ENCODE measurements at places on chromosomes 1 and 21. TPM values are rescaled to one million over a fixed set of nuclear protein-coding genes. Genes with fewer than 3 reads are reported as not detected.

The THEMIS2 gene
- 3.1 TPM for total RNA-seq

- H3K4me1 ChIP-seq = no peaks in the 10 kb centered on the region
- H3K27me3 ChIP-seq = no peaks in the 10 kb centered on the region
- no peak overlapping the region for H3K4me3 ChIP-seq
- DNase-seq = no peak
- no peaks in the 10 kb centered on the region for H3K36me3 ChIP-seq
Observed at GRCh38 chr1:223203034-223203408, 60.0 kb upstream of the TLR5 start.

The LRRIQ3 gene
- total RNA-seq = 1.1 TPM

The B3GALT5 gene
- total RNA-seq = 0.09 TPM

GRCh38 chr1:111930356-111930755 lies 59.1 kb downstream of the KCND3 start:
- no peak overlapping the region for H3K27ac ChIP-seq
- no peak overlapping the region for H3K4me3 ChIP-seq
- no peak for DNase-seq
- H3K27me3 ChIP-seq = peaks cover 91% of the 10 kb centered on the region

GRCh38 chr1:106043971-106044370 lies 1012.5 kb upstream of the PRMT6 start:
- H3K27me3 ChIP-seq = no peaks in the 10 kb centered on the region
- no peaks in the 10 kb centered on the region for H3K36me3 ChIP-seq

- H3K4me1 ChIP-seq = peaks cover 36% of the 10 kb centered on the region
- peak; percentile 17 for DNase-seq
- H3K4me3 ChIP-seq = no peak overlapping the region
- no peaks in the 10 kb centered on the region for H3K27me3 ChIP-seq
Observed at GRCh38 chr1:24277420-24278169, 41.6 kb upstream of the GRHL3 start.

The TFF1 gene
- 2.2 TPM for total RNA-seq

The CR1L gene
- total RNA-seq = not detected

- H3K4me3 ChIP-seq = no peak overlapping the region
- no peak overlapping the region for H3K27ac ChIP-seq
- H3K4me1 ChIP-seq = no peaks in the 10 kb centered on the region
- no peaks in the 10 kb centered on the region for H3K36me3 ChIP-seq
- DNase-seq = no peak
Observed at GRCh38 chr1:8913457-8913856, 32.2 kb upstream of the CA6 start.

- H3K4me1 ChIP-seq = peaks cover 19% of the 10 kb centered on the region
- H3K4me3 ChIP-seq = no peak overlapping the region
- H3K27me3 ChIP-seq = no peaks in the 10 kb centered on the region
- 0 out of 2 replicates have a peak, but pooled peaks cover 3% of the 10 kb centered on the region for H3K36me3 ChIP-seq
Observed at GRCh38 chr1:112532064-112532463, 23.3 kb downstream of the WNT2B start.

DNA sequence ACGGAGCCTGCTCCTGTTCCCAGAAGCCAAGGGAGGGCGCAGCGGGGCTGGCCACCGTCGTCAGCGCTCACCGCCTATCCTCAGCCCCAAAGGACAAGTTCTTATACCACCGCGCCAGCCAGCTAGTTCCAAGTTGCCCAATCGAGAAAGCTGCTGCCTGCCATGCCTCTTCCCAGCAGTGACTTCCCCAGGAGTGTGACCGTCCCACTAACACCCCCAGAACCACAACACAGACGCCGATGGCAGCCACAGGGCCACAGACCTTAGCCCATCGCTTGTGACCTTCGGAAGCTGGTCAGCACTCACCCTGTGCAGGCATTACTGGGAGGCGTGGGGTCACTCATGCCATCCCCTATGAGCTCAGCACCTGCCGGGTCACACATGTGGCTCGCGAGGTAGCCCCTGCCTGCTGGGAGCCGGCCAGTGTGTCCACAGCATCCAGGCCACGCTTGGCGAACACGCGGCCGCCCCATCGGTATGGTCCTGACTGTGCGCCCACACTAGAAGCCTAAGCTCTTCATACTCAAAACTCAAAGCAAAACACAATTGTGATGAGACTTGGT lies 20.1 kb downstream of the NADK start:
- H3K4me3 ChIP-seq = peak overlapping the region; percentile 28
- H3K27me3 ChIP-seq = no peaks in the 10 kb centered on the region
- peaks cover 57% of the 10 kb centered on the region for H3K4me1 ChIP-seq
- peaks cover 28% of the 10 kb centered on the region for H3K36me3 ChIP-seq
- DNase-seq = no peak

DNA sequence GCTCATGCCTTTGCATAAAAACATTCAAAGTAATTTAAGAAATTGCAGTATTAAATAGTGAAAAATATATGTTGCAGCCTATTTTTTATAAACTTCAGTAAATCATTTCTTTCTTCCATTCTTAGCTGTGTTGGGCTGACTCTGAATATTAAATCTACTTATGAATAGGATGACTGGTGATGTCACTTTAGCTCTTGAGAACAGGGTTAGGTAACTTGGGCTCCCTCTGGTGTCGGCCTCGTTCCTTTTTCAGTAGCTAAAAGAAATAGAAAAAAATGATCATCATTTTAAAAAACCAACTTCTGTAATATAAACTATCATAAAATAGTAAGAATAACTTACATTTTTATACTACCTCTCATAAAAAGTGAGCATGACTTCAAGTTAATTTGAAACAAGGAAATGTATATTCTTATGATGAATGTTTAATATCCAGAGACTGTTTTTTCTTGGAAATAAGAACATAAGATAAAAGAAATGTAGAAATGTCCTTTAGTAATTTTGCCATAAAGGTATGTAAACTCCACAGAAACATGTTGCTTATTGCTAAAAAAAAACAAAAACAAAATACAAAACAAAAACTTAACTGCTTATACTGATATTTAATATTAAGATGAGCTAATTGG lies 26.8 kb upstream of the NCAM2 start:
- no peak overlapping the region for H3K4me3 ChIP-seq
- H3K4me1 ChIP-seq = no peaks in the 10 kb centered on the region
- peak; percentile 12 for DNase-seq
- no peaks in the 10 kb centered on the region for H3K27me3 ChIP-seq
- H3K36me3 ChIP-seq = no peaks in the 10 kb centered on the region

DNA sequence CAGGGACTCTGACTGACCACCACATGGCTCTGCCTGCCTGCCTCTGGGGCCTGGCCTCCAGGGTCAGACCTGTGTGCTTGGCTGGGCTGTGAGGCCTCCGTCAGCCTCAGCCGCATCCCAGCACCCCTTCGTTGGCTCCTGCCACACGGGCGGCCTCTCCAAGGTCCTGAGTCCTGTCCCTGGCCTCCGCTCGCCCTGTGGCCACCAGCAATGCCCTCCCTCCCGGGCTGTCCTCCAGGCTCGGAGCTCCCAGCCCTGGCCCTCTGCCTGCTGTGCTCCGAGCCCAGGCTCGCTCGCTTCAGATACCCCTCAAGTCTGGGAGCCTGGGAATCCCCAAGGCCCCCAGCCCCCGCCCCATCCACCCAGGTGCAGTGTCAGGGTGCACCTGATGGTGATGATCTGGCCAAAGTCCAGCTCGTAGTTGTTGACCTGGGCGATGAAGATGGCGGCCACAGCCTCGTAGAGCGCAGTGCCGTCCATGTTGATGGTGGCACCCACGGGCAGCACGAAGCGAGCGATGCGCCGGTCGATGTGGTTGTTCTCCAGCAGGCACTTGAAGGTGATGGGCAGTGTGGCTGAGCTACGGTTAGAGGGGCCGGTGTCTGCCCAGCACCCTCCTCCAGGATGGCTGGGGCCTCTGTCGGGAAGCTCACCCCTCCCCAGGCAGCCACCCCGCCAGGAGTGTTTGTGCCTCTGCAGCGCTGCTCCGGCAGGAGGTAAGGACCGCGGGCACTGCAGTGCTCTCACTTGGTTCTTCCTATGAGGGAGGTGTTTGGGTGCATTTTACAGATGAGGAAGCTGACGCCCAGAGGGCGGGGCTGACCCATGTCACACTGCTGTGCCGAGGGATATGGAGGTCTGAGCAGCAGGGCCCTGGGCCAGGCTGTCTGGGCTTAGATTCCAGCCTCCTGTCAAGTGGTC lies 28.5 kb downstream of the PODN start:
- no peak overlapping the region for H3K27ac ChIP-seq
- no peak overlapping the region for H3K4me3 ChIP-seq

DNA sequence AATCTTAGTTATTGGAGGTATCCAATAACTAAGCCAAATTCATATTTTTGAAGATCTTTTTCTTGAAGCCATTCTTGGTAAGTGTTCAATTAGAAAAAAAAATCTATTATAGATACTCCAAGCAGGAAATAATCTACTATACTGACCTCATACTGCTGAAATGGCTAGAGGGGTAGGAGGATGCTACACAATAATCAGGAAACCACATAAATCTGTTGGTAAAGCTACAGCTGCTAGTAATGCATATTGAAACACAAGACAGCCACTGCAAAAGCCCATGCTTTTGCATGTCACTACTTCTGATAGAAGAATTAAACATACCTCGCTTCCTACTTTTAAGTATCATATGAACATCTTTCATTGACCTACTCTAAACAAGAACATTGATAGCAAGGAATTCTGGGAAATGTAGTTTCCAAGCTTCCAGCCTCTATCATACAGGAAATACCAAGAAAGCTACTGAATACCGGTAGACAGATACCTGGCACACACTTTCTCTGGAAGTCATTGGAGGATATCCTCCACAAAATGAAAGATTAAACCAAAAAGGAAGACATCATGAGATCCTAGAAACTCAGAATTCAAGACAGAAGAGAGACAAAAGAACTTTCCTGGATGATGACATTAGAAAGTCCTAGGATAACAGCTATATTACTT lies 103.0 kb upstream of the VAV3 start:
- H3K36me3 ChIP-seq = no peaks in the 10 kb centered on the region
- no peaks in the 10 kb centered on the region for H3K27me3 ChIP-seq
- no peak overlapping the region for H3K27ac ChIP-seq
- no peak for DNase-seq
- H3K4me3 ChIP-seq = no peak overlapping the region

GRCh38 chr1:33606272-33606671 lies 133.8 kb downstream of the ZSCAN20 start:
- H3K4me1 ChIP-seq = no peaks in the 10 kb centered on the region
- H3K4me3 ChIP-seq = no peak overlapping the region
- no peaks in the 10 kb centered on the region for H3K36me3 ChIP-seq
- peaks cover 89% of the 10 kb centered on the region for H3K27me3 ChIP-seq

- DNase-seq = no peak
- H3K27ac ChIP-seq = no peak overlapping the region
- no peak overlapping the region for H3K4me3 ChIP-seq
Observed at GRCh38 chr1:5466487-5466886, 525.7 kb downstream of the NPHP4 start.

DNA sequence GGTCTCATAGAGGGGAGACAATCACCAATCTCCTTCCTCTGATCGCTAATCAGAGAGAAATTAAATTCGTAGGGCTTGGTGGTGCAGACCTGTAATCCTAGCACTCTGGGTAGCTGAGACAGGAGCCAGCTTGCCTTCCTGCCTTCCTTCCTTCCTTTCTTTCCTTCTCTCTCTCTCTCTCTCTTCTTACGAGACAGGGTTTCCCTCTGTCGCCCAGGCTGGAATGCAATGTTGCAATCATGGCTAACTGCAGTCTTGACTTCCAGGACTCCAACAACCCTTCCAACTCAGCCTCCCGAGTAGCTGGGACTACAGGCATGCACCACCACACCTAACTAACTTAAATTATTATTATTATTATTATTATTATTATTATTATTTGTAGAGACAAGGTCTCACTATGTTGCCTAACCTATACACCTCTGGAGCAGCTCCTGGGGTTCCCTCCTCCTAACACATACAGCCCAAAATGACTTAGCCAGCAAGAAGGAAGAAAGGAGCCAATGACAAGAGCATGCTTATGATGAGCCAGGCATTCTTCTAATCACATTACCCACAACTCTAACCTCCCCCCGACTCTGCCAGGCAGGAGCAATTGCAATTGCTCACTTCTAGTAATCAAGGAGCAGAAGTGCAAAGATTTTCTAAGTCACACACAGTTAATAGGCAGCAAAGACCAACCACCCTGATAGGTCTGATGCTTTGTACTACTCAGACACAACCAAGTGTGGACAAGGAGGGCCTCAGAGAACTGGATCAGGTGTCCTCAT lies 105.4 kb upstream of the F3 start:
- H3K4me1 ChIP-seq = peaks cover 92% of the 10 kb centered on the region
- no peak for DNase-seq
- H3K27ac ChIP-seq = peak overlapping the region; percentile 97
- no peaks in the 10 kb centered on the region for H3K27me3 ChIP-seq
- no peaks in the 10 kb centered on the region for H3K36me3 ChIP-seq

DNA sequence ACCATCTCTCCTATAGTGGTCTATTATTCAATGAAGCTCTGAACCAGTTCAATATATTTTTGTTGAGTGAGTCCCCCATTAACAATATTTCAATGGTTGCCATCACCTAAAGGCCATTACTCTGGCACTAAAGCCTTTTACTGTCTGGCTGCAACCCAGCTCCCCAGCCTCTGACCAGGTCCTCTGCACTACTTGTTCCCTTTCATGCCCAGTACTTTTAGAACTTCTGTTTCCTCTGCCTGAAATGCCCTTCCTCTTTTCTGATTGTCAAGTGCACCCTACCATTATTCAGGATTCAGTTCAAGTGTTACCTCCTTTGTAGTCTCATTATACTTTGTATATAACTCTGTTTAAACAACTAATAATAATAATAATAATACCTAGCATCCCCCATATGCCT lies 30.4 kb upstream of the ZFYVE9 start:
- no peak overlapping the region for H3K4me3 ChIP-seq
- no peaks in the 10 kb centered on the region for H3K27me3 ChIP-seq
- no peak for DNase-seq
- H3K36me3 ChIP-seq = no peaks in the 10 kb centered on the region
- no peak overlapping the region for H3K27ac ChIP-seq
- H3K4me1 ChIP-seq = no peaks in the 10 kb centered on the region

DNA sequence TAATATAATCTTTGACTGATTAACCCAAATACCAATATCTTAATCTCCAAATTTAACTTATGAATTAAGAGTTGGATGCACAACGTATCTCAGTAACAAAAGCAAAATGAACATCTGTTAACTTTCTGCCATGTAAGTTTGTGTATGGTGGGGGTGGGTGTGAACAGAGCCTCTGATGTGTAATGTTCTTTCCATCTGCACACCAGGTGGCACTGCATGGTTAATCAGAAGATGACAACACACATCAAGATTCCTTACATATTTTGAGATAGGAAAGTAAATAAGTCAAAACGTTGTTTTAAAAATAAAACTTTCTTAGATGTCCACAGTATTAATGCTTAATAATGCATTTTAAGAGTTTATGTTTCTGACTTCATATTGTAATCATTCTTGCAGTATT lies 251.9 kb downstream of the DPYD start:
- H3K4me3 ChIP-seq = no peak overlapping the region
- no peaks in the 10 kb centered on the region for H3K27me3 ChIP-seq
- no peak for DNase-seq
- no peak overlapping the region for H3K27ac ChIP-seq

GRCh38 chr1:170864238-170864637 lies 71.1 kb upstream of the MROH9 start:
- no peak overlapping the region for H3K4me3 ChIP-seq
- H3K36me3 ChIP-seq = no peaks in the 10 kb centered on the region
- no peaks in the 10 kb centered on the region for H3K27me3 ChIP-seq
- DNase-seq = no peak
- H3K4me1 ChIP-seq = no peaks in the 10 kb centered on the region

The CRABP2 gene
- 142 TPM for total RNA-seq

The CD5L gene
- total RNA-seq = not detected
